ENCODE measurements at places on chromosomes 16 and 17.

DNA sequence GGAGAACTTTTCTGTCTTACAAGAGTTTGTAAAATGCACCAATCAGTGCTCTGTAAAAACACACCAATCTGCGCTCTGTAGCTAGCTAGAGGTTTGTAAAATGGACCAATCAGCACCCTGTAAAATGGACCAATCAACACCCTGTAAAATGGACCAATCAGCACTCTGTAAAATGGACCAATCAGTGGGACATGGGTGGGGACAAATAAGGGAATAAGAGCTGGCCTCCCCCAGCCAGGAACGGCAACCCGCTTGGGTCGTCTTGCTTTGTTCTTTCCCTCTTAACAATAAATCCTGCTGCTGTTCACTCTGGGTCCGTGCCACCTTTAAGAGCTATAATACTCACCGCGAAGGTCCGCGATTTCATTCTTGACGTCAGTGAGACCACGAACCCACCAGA is 18.5 kb upstream of the KCNG4 start:
- no peak for DNase-seq

DNA sequence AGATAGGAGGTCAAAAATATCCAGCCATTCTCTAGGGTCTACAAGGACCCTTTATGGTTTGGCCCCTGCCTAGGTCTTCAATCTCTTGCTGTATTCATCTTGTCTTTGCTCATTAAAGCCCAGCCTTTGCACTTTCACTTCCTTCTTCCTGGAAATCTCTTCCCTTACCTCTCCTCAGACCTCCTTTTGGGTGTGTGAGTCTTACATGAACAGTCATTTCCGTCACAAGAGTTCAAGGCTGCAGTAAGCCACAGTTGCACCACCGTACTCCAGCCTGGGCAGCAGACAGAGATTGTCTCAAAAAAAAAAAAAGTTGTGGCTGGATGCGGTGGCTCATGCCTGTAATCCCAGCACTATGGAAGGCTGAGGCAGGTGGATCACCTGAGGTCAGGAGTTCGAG is 6.0 kb upstream of the ATP1B2 start:
- DNase-seq, result no peak

GRCh38 chr16:1863681-1864460 is 8.1 kb downstream of the MEIOB start:
- no peak for DNase-seq

- no peak for DNase-seq
These were observed 114.6 kb downstream of the SLC39A11 start for GRCh38 chr17:72977771-72978417.
